ENCODE measurements at places on chromosomes 5 and 9.

GRCh38 chr5:95643152-95643551 lies 3.4 kb upstream of the RFESD start:
- no peak for DNase-seq

DNA sequence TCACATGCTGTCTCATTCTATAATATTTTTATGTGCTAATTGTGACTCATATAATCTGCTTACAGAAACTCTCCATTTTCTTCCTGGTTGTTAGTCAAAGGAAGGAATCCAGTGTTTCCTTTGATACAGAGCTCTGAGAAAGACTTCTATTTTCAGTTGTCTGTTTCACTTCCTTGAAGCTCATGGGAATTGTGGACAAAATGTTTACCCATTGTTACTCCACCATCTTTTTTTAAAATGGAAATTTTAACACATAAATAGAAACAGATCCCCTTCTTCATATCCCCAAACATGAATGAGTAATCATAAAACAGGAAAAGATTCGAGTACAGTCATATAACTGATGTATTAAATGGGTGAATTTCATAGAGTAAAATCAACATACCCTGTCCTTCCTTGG lies 42.0 kb upstream of the KCNN2 start:
- DNase-seq = no peak

DNA sequence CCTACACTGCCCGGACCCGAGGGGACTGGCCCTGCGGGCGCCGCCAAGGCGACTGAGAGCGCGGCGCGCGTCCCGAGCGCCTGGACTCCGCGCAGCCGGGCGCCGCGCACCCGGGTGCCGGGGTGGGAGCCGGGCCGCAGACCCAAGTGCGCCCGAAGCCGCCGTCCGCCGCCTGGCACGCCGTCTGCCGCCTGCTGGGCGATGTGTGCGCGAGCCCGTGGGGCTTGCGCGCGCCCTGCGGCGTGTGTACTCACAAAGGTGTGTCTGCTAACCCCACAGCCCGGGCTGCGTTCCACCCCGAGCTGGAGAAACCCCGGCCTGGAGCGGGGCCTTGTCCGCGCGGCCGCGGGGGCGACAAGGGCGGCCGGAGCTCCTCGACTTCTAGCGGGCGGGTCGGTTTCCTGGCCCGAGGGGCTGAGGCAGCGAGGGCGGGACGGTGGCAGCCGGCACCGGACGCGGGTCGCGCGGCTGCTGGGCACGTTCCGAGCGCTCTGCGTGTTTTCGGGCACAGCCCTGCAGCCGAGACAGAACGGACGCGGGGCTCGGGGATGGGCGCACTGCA lies 1.1 kb upstream of the ZSWIM6 start:
- no peak for DNase-seq

GRCh38 chr9:72294936-72295335 lies 70.1 kb downstream of the ZFAND5 start:
- no peak for DNase-seq

DNA sequence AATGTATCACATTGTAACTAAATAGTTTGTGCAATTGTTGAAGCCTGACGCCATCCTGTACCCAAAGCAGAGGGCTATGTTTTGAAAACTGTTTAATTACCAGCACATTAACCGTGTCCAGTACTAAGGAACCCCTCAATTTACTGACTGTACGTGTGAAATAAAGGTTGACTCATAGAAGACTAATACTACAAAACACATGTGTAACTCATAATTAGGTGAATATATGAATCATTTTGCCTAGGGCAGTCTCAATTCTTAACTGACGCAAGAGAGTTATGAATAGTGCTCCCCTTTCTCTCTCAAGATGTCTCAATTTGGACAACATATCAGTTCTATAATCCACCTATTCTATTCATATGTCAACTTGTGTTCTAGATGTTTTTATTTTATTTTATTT lies 558.4 kb downstream of the PRDM9 start:
- DNase-seq = no peak

DNA sequence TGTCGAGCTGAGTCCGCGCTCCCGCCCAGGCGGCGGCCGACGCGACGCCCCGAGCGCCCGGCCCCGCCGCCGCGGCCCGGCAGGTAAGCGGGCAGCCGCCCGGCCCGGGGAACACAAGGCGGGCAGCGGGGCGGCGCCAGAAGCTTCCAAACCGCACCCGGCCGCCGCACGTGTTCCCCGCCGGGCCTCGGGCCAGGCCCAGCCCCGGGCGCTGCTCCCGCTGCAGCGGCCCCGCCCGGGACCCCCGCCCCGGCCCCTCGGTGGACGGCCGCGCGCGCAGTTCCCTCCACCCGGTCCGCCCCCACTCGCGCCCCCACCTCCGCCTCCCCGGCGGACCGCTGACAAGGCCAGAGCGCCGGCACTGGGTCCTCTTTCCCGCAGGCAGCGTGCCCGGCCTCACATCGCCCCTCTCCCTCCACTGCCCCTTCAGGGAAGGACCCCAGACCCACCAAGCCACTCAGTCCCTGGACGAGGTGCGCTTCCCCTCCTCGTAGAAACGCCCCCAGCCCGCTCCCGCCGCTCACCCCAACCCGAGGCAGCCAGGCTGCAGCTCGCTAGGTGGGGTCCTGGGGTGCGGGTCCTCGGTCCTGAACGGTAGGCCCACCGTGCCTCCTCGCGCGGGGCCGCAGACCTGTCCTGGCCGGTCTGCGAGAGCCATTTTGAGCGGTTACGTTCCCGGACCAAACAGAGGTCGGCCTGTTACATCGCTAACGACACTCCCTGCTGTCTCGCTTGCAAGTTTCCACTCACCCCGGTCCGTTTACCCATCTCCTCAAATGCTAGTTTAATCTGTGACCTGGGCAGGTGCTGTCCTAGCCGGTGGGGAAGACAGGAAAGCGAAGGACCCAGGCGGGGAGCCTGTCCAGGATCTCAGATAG lies 475 bp downstream of the WDR5 start:
- no peak for DNase-seq

- DNase-seq = no peak
Observed at GRCh38 chr9:11779971-11780370, 913.2 kb upstream of the TYRP1 start.

- DNase-seq = no peak
Observed at GRCh38 chr9:6838158-6838557, 80.4 kb downstream of the KDM4C start.

DNA sequence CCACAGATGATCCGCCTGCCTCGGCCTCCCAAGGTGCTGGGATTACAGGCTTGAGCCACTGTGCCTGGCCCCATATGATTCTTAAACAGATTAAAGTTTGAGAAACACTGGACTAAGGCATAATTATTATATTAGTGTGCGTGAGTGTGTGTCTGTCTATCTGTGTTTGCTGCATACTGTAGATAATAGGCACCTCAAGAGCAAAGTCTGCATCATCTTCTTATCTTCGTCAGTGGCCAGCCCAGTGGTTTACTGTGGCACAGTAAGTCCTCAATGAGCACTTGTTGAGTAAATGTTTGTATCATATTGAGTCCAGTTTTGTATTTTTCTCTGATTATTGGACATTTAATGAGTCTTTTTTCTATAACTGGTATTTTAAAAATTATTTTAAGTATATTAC lies 81.7 kb downstream of the ITGA1 start:
- DNase-seq = no peak

- no peak for DNase-seq
Observed at GRCh38 chr9:130150779-130151382, 21.3 kb upstream of the NCS1 start.

GRCh38 chr9:74953235-74953751 lies 581 bp upstream of the C9orf40 start:
- no peak for DNase-seq

GRCh38 chr9:99866398-99866797 lies 40.1 kb upstream of the STX17 start:
- DNase-seq = no peak

GRCh38 chr9:132610661-132611060 lies 28.3 kb downstream of the BARHL1 start:
- no peak for DNase-seq

- no peak for DNase-seq
Observed at GRCh38 chr5:132055808-132056609, 4.4 kb upstream of the IL3 start.

DNA sequence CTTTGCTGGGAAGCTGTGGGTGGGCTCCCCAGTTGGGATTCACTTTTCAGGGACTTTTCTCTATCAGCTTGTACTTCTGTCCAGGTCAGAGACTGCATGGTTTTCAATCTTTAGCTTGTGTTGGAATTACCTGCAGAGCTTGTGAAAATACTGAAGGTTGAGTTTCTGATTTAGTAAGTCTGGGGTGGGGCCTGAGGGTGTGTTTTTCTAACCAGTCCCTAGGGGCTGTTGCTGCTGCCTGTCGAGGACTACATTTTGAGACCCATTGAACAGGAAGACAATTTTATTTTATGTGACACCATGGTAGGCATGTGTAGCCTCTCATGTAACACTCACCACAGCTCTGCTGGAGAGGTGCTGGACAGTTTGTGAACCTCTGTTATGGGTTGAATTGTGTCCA lies 14.7 kb upstream of the MLANA start:
- DNase-seq = no peak

GRCh38 chr9:114693248-114693855 lies 11.4 kb upstream of the TEX48 start:
- no peak for DNase-seq

- DNase-seq = no peak
Observed at GRCh38 chr9:19748278-19749126, 40.3 kb downstream of the SLC24A2 start.

GRCh38 chr5:179033004-179033580 lies 9.5 kb downstream of the ZNF879 start:
- no peak for DNase-seq

DNA sequence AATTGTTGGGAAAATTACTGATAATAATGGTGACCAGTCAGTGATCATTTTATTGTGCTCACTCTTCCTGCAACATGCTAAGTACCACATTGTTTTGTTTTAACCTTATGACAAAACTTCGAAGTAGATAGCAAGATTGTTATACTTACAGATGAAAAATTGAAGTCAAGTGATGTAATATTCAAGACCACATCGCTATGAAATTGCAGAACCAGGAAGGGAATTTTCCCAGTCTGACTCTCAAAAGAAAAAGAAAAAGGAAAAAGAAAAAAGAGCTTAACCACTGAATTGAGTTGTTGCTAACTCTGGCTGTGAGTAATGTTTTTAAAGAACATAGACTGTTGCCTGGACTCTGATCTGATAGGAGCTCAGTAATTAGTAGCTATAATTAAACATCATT lies 170.6 kb upstream of the HAPLN1 start:
- no peak for DNase-seq

DNA sequence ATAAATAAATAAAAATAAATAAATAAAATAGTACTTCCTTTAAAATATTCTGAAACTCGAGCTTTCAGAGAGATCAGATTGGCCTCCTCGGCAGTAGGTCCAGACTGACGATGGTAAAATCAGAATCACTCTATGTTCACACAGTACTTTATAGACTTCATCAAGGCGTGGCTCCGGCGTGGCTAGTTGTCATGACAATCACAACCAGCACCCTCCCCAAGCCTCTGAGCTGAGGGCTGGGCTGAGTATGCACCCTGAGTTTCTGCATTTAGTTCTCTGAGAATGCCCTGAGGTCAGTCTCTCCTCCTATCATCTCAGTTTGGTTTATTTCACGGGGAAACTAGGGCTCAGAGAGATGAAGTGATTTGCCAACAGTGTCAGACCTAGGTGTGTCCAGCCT lies 43.3 kb upstream of the BARHL1 start:
- no peak for DNase-seq

DNA sequence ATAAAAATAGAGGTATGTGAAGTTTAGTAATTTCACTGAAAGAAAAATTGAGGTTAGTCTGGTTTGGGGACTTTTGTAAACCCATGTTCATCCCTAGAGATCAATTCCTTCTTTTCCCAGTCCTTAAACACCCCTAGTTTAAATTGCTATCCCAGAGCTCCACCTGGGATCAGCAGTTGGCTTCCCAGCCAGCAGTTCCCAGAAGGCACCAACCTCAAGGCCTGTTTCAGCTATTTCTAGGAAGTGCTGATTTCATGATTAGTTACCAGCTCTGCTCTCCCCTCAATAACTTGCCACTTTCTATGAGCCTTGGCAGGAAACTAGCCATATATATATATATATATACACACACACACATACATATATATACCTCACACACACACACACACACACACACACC lies 30.5 kb downstream of the EPB41L4B start:
- DNase-seq = no peak

- DNase-seq = no peak
Observed at GRCh38 chr5:64019746-64020145, 57.5 kb upstream of the HTR1A start.

GRCh38 chr9:111237447-111237846 lies 92.6 kb downstream of the OR2K2 start:
- no peak for DNase-seq

All from activated CD8-positive, alpha-beta memory T cell treated with anti-CD3 and anti-CD28 coated beads for 48 hours (primary cell).